MG63 (cell line): ENCODE measurements at places on chromosomes 11 and 22. TPM values are rescaled to one million over a fixed set of nuclear protein-coding genes. Genes with fewer than 3 reads are reported as not detected.

GRCh38 chr11:31240340-31240904 lies 129.1 kb downstream of the DCDC1 start:
- peak; percentile 6 for DNase-seq

DNA sequence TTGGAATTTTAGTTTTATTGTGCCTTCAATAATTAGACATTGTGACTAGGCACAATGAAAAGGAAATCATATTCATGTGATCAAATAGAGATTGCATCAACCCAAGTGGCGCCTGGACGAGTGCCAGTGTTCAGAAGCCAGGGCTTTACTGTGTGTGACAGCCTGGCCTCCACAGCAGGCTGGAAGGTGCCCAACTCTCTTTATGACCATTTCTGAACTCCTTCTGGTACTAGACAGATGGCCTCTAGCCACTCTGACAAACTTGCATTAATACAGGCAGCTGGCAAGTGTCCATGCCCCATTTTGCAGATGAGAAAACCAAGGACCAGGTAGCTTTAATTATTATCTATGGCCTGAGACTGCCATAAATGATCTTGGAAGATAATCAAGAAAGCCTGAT lies 8.3 kb upstream of the POU2AF1 start:
- DNase-seq, result no peak

The SUSD2 gene
- 0.20 TPM in 1 of 2 replicates, not detected in the other for total RNA-seq

DNA sequence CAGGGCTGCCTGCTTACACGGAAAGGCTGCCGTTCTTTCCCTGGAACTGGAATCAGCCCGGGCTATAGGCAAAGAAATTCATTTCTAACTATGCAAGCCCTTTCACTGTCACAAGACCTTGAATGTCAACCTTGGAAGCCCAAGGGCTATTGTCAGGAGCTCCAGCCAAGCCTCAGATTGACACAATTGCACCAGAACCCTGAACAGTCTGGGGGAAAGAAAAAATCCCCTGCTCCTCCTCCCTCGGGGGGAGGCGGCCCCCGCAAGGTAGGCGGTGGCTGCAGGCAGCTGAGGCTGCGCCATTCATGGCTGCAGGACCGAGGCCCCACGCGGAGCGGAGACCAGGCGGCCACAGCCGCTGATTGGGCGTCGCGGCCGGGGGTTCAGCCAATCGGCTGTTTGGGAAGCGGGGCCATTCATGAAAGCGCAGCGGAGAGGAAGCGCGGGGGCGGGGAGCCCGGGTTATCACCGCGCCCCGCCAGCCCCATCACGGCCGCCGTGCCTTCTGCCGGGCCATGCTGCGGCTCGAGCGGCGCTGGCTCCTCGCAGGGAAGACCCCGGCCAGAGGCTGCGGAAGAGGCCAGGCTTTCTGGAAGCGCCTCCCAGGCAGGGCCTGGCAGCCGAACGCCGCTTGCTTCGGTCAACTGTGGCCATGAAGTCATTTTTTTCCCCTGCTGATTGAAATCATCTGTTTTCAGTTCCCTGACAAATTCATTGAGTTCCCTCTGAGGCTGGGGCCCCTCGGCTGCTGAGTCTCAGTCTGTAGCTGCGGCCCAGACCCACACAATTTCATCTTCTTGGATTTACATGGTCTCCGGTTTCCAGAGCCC lies 38.1 kb upstream of the LINC01488 start:
- peak; percentile 93 for DNase-seq

The MUC5AC gene
- not detected in 2 replicates for total RNA-seq

The MYBPC3 gene
- not detected in 2 replicates for total RNA-seq

- no peak for DNase-seq
These were observed 17.9 kb downstream of the USH1C start for GRCh38 chr11:17526326-17526725.

DNA sequence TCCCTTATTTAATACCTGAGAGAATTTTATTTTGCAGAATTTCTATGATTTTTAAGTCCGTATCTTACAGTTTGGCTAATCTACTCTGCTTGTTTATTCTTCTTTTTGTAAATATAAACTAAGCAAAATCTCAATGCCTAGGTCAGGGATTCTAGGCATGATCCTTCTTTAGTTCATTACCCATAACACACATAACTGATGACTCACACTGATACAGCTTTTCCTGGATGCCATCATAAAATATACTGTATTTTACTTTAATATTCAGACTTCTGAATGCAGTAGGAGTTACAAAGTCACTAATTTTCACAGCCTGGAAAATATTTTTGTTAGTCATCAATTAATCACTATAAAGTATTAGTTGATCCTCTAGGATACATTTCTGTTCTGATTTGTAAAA lies 898.2 kb upstream of the RAG2 start:
- no peak for DNase-seq

The OR6A2 gene
- not detected in 2 replicates for total RNA-seq

DNA sequence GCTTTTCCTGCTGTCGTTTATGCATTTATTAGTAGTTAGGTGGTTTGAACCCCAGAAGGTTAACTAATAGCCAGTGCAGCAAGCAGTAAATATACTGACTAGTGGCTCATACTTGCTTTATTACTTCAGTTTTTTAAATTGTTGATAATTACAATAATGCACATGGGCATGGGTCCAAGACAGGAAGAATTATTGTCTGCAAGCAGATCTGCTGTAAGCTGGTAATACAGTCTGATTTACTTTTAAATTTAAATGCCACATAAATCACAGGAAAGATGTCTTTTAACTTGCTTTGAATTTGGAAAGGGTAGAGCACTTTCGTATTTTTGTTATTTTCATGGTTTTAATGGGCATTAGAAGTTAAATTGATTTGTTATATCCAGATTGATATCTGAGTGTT lies 27.1 kb downstream of the APLP2 start:
- no peak for DNase-seq

DNA sequence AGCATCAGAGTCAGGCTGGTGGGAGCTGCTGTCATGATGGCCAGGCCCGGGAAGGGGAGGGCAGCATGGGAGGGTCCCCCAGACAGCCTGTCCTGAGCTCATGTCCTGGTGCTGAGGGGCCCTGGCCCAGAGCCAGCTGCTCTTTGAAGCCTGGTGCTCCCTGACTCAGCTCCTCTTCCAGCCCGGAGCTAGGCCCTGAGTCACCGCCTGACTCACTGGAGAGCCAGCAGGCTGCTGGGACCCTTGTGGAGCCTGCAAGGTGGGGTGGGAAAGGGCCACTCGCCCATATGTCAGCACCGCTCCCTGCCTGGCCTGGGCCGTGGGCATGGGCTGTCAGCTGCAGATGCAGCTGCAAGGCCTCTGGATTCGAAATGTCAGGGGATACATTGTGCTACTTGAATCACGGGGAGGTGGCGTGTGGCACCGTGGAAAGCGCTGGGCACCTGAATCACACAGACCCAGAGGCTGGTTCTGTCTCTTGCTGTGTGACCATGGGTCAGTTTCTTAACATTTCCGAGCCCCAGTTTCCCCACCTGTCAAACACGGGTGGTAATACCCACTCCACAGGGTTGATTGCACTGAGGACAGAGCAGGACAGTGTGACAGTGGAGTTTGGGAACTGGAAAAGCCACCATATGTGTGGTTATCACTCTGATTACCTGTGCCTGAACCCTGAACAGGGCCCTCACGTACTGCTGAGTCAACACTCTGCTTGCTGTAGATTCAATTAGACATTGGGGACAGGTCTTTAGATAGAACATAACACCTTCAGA lies 4.4 kb downstream of the CACNA1I start:
- DNase-seq, result peak; percentile 94

GRCh38 chr11:95267601-95268213 lies 36.7 kb upstream of the SESN3 start:
- DNase-seq, result no peak

DNA sequence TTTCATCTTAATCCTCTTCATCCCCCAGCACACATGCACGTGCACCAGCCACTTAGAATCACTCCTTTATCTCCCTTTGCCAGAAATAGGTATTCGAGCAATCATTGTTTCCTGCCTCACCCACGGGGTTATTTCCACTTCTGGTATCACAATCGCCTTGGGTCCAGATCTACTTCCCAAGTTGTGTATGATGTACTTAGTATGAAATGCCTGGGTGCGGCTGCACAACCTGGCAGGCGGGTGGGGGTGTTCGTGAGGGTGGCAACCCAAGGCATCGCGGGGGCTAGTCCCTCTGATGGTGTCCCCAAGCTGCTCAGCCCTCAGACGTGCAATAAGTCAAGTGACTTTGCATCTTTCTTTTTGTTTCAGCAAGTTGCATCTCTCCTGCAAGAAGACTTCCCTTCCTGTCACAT lies 475.6 kb downstream of the MIAT start:
- no peak for DNase-seq

DNA sequence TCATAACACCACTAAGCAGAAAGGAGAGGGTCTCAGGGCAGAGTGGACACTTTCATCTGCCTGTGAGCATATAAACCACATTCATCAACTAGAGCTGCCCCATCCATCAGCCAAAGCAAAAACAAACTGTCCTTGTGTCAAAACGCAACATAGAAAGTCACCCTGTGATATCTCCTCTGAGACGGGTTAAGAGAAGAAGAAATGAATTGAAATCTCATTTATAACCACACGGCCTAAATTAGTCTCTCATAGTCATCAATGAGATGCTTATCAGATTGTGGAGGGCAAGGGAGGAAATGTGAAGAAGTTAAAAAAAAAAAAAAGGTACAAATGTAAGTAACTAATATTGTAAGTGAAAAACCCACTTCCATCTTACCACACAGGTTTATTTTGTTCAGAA lies 75.7 kb downstream of the SIK3 start:
- no peak for DNase-seq

DNA sequence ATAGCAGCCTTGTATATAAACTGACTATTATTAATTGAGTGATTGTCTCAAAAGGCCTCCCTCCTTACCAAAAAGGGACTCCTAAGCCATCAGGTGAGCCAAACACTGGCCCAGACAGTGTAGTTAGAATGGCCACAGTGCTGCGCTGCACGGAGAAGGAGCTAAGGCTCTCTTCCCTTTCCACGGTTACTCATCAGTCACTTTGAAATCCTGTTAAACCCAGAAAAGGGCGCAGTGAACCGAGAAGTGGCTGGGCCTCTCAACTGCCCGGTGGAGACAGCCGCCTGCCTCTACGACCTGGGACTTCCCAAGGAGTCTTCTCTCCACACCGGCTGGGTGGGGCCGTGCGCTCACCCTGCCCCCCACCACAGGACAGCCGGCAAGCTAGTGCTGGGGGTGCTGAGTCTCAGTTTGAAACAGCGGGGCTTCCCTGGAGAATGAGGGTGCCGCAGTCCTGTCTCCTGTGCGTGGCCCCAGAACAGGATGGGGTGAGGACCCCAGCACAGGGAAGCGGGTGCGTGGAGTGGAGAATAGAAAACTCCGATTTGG lies 1.3 kb downstream of the MYH9 start:
- peak; percentile 40 for DNase-seq

- no peak for DNase-seq
These were observed 71.5 kb upstream of the LMO1 start for GRCh38 chr11:8335186-8335585.

- no peak for DNase-seq
These were observed 284 bp downstream of the CCS start for GRCh38 chr11:66593303-66593635.

DNA sequence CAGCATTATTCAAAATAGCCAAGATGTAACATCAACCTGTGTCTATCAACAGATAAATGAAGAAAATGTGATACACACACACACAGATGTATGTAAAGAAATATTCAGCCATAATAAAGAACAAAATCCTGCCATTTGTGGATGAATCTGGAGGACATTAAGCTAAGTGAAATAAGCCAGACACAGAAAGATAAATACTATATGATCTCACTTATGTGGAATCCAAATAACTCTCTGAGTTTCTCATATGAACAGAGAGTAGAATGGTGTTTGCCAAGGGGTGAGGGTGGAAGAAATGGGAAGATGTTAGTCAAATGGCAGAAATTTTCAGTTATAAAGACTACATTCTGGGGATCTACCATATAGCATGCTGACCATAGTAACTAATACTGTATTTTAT lies 224.2 kb downstream of the GUCY1A2 start:
- no peak for DNase-seq

DNA sequence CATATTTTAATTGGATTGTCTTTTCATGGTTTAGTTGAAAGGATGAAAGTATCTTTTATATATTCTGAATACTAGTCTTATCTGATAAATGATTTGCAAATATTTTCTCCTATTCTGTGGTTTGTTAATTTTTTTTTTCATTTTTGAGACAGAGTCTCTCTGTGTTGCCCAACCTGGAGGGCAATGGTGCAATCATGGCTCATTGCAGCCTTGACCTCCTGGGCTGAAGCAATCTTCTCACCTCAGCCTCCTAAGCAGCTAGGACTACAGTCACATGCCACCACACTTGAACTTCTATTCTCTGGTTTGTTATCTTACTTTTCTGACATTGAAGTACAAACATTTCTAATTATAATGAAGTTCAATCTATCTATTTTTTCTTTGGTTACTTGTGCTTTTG lies 30.0 kb upstream of the FAR1 start:
- no peak for DNase-seq

DNA sequence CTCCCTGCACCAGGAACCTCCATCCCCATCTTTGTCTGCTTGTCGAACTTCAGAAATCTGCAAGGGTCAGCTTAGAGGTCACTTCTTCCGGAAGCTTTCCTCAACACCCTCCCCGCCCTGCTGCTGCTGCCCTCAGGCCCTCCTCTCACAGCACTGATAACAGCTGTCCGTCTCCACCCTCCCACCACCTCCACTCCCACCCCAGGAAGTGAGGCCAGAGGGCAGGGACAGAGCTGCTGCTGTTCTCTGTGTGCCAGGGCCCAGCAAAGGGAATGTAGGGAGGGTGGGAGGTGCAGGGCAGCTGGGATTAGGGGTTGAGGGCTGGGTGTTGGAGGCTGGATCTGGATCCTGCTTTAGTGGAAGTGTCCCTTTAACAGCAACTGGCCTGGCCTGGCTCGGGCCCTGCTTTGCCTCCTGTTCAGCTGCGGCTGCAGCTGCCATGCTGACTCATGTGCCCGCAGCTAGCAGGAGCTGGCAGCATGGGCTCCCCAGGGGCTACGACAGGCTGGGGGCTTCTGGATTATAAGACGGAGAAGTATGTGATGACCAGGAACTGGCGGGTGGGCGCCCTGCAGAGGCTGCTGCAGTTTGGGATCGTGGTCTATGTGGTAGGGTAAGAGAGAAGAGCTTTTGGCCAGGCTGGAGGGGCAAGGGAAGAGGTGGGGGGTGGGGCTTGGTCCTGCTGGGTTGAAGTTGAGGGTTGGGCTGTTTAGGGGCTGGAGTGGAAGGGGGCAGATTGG lies at the start of gene P2RX6:
TSS of gene P2RX6 (plus strand) at position 440 of the 740 bp plus-strand sequence. CDS start at position 450, 10 bp downstream.
- DNase-seq, result peak; percentile 81

- DNase-seq, result no peak
These were observed 539 bp downstream of the SDHD start for GRCh38 chr11:112087212-112087611.
